ENCODE measurements at places on chromosomes 7 and 10.

- DNase-seq = no peak
These were observed 265.4 kb upstream of the NFE2L3 start for GRCh38 chr7:25886387-25887240.

DNA sequence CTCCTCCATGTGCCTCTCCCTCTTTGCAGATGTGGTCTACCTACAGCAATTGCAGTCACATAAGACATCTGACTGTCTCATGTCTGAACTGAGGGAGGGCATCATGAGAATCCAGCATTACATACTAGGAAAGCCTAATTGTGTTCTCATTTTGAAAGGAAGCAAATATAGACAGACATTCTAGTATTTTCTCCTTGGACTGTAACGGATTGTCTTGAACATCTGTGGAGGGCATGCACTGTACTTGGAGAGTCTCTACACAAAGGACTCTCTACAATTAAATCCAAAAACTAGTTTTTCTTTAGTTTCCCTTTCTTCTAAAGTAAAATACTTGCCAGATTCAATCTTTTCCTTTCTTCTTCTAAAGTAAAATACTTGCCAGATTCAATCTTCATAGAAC, 34.7 kb upstream of the TRIL start:
- DNase-seq = no peak

DNA sequence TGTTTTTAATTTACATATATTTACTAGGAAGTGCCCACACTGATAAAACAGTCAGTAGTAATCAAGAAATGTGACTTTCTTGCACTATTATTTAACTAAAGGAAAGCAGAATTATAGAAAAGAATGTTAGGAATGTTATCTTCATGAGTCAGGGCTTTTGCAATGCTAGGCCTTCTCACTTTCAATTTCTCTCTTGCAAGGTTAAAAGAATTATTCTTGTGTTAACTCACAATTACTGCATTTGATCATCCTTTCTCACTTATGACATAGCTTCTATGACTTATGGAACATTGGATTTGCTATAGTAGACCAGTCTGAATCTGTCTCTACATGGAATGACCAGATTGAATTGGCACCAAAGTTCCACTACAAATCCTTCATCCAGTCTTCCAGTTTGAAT, 192.4 kb downstream of the SDK1 start:
- no peak for DNase-seq

DNA sequence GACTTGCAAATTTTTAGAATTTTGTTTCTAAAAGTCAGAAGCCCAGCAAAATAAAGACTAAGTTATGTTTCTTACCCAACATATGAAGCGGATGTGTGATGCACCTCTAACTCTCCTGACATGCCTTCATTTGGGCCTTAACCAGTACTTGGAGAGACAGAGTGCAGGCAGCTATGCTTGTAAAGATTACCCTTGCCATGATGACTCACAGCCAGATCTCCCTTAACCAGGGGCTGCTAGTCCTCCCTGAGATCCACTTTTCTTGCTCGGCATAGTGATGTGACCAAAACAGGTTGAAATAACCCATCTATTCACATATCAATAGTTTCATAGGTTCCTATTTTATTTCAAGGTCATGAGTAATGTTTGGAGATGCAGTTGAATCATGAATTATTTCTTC, 43.6 kb downstream of the PPP1R3A start:
- DNase-seq = no peak

DNA sequence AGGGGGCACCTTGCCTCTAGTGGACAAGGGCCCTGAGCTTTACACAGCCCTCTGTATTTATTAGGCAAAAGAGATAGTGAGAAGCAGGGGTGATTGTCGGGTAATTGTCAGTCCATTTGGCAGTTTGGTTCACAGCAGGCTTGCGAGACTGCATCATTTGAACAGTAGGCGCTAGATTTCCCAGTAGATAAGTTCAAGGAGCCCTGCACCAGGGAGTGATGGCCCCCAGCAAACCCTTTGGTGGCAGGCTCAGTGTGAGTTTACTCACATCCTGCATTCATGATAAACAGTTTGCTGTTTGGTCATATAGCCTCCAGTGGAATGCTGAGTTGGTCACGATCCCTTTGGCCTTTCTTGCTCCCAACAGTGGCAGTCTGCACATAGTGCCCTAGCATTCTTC, 59.4 kb downstream of the MARCHF5 start:
- DNase-seq = no peak

- DNase-seq = no peak
These were observed 6.9 kb upstream of the SMARCD3 start for GRCh38 chr7:151255390-151255789.

DNA sequence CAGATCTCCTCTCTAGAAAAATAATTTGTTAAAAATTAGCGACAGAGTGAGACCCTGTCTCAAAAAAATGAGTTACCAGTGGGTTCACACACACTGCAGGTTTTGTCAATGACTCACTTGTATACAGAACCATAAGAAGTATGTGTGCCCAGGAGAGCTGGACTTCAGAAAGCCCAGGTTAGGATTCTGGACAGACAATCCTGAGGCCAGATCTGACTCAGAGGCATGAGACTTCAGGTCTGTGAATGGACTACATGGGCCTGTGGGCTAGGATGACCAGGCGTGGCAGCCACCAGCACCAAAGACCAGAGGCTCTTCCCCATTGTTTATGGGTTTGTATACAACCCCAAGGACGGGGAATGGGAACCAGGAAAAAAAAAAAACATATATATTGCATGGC, 9.3 kb upstream of the ZNF438 start:
- no peak for DNase-seq

DNA sequence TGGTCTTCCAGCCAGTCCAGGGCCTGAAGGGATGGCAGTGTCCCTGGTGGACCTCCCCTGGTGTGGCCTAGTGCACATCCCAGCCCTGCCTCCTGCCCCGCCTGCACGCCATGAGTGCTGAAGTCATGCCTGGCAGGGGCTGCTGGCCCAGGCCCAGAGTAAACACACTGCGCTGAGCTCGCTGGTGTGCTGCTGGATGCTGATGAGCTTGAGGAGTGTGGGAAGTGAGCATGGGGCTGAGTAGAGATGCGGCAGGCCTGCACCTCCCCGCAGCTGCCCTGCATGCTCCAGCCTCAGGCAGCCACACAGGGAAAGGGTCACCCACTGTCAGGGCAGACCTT, 43.2 kb downstream of the HTRA1 start:
- DNase-seq = no peak

- DNase-seq = no peak
These were observed 755.2 kb downstream of the AUTS2 start for GRCh38 chr7:70353330-70353945.

- DNase-seq = no peak
These were observed 120.7 kb upstream of the ADARB2 start for GRCh38 chr10:1858048-1858447.

- DNase-seq = no peak
These were observed 448 bp upstream of the GOLGA7B start for GRCh38 chr10:97849103-97849686.

GRCh38 chr7:39186671-39187070, 209.0 kb downstream of the POU6F2 start:
- no peak for DNase-seq

GRCh38 chr7:100049441-100050291, at the start of gene ZSCAN21:
Gene ZSCAN21, plus strand, starts transcription at chr7:100049774. Its CDS starts 7,233 bp downstream, at chr7:100057007.
- peak; percentile 58 for DNase-seq

GRCh38 chr10:48902096-48902495, 37.5 kb downstream of the LRRC18 start:
- DNase-seq = no peak

DNA sequence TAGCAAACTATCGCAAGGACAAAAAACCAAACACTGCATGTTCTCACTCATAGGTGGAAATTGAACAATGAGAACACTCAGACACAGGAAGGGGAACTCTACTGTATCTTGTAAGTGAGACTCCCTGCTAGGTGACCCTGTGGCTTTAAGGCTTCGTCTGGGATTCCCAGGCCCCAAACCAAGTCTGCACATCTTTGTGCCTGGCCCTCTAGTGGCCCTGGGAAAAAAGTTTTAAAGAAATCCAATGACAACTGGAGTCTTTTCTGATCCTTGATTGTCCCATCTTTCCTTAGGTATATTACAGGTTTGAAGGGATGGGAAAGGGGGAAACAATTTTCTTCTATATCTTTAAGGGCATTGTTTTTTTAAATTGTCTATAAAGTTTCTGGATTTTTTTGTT, 10.6 kb upstream of the LIPM start:
- DNase-seq = no peak

DNA sequence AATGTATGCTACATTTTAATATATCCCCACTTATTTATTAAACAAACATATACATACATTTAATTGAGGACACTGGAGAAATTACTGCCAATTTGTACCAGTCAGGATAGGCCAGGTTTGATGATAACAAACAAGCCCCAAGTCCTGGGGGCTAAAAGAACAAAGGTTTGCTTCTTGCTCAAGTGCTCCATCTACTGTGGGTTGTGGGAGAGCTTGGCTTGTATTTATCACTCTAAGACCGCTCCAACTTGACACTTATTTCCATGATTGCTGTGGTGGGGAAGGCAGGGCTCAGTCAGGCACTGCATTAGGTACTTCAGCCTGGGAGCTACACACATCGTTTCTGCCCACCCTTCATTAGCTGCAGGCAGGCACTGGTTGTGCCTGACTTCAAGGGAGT, 136.6 kb upstream of the ZNF32 start:
- no peak for DNase-seq

GRCh38 chr7:131642429-131642828, 86.0 kb upstream of the PODXL start:
- DNase-seq = no peak

DNA sequence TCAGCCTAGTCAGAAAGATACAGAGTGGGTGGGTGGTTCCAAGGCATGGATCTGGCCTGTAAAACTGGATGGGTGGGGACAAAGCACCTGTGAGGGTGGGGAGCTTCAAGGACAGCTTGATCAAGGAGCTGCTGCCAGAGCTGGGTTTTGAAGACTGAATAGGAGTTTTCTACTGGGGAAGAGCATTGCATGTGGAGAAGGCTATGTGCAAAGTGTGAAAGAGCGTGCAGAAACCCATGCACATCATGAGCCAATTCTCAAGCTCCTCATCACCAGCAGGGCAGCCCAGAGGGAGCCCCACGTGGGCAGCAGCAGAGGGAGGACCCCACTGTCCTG, 58.6 kb downstream of the PDGFA start:
- no peak for DNase-seq

GRCh38 chr7:133629701-133630100, 376.8 kb downstream of the EXOC4 start:
- DNase-seq = no peak

DNA sequence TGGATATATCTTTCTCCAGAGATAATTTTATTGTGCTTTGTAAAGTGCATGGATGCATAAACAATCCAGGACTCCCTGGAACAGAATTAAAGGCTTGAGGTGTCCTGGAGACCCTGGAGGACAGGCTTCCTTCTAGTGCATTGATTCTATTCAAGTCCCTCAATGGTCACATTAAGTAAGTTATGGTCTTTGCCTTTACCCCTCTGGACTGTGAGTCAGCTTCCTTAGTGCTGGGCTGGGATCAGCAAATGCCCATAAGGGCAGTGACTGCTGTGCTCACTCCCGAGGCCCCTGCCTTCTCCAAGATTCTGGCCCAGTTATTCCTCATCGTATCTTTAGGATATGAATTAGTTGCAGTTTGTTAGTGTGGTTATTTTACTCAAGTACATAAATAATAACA, 178.7 kb upstream of the PRSS58 start:
- no peak for DNase-seq

- no peak for DNase-seq
These were observed 222.2 kb downstream of the C7orf25 start for GRCh38 chr7:42689626-42690025.

DNA sequence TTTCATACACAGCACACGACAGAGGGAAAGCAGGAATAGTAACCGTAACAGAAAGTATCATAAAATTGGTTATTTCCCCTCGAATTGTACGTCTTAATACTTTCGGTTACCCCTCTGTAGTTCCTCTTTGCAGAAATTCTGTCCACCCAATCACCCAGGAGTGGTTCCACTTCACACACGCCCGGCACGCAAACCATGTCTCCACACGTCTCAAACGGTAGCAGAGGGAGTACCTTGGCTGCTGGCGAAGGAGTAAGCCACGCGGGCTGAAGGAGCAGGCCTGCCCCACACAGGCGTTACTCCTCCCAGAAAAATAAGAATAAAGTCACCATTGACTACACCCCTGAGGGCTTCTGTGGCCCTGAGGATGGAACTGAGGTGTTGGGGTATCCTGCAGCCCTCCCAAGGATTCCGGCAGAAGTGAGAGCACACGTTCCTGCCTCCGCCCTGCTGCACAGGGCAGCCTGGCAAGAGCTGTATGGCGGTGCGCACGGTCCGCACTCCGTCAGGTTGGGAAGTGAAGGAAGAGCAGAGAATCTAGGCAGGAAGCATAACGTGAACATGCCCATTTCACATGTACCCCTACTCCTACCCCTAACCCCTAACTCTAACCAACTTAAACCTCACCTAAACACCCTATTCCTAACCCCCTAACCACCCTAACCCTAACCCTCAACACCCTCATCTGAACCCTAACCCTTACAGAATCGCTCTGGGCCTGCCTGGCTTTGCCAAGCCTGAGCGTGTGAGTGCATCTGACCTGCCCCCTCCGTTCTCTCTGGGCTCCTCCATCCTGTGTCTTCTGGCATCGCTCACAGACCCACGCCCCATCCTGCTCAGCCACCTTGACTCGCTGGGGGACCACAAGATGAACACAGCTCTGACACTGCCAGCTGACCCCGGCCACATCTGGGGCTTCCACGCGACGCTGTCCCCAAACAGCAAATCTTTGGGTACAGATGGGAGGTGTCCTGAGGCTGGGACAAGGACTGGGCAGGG, 18.2 kb downstream of the GPR146 start:
- no peak for DNase-seq

DNA sequence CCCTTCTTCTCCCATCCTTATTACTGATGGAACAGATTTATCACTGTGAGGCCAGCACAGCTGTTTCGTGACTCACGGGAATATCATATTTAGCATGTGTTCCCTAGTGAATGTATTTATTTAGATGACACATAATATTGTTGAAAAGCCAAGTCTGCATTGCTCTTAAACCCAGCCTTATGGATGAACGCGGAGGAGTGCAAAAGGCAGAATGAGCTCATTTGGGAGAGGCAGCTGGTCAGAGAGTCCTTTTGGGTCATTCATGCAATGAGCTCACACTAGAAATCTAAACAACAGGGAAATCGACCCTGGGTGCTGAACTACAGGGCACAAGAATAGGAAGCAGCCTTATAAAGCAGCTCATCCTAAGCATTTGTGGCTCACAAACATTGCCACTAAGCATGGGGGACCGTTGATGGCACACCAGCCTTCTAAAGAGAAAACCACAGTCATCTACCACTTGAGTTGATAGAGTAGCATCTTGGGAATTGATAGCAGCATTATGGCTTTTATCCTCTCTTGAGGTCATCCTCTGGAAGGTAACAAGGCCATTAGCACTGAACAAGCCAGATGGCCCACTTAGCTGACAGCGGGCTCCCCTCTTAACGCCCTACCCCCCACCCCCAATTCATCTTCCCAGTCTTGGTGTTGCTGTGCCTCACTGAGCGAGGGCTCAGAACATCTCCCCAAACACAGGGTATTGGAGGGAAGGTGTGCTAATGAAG, 32.9 kb upstream of the SDK1 start:
- no peak for DNase-seq

GRCh38 chr7:81441750-81442149, 328.1 kb downstream of the HGF start:
- no peak for DNase-seq

GRCh38 chr7:3399858-3400257, 98.8 kb downstream of the SDK1 start:
- no peak for DNase-seq

- DNase-seq = no peak
These were observed 109.3 kb downstream of the ETV1 start for GRCh38 chr7:13879994-13880686.

GRCh38 chr7:94174956-94175355, 170.8 kb upstream of the BET1 start:
- no peak for DNase-seq

GRCh38 chr7:38308140-38308539, 34.7 kb upstream of the TARP start:
- DNase-seq = no peak

Measured in T-helper 1 cell (primary cell).